NCI-H2029 (cell line): ENCODE measurements at places on chromosomes 12 and 14.

DNA sequence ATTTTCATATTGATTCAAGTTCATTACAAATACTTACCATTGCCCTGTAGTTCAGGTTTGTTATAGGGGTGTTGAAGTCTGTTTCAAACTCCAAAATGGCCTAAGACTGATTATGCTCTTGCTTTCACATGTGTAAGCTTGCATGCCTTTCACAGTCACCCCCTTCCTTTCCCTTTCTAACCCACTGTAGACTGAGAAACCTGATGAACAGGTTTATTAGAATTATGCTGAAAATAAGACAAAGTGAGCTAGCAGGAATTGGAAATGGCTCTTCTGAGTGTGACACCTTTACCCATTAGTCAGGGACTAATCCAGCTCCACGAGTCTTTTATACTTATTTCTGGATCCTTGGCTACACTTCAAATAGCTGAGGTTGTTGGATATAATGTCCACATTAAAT lies 38.9 kb downstream of the FBXO33 start:
- DNase-seq, result no peak

DNA sequence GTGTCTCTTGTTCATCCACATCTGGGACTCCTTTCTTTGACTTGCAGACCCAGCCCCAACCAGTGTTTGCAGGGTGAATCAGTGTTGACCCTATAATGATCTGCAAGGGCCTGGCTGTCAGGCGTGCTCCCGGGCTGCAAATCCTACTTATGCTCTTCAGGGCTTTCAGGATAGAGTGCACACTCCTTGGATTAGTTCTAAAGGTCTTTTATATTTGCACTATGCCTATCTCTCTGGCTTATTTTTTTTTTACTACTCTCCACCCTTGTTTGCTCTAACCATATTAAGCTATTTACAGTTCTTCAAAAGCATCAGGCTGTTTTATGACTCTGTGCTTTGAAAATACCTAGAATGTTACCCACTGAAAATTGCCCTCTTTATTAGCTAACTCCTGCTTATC lies 4.3 kb upstream of the PRICKLE1 start:
- DNase-seq, result no peak

DNA sequence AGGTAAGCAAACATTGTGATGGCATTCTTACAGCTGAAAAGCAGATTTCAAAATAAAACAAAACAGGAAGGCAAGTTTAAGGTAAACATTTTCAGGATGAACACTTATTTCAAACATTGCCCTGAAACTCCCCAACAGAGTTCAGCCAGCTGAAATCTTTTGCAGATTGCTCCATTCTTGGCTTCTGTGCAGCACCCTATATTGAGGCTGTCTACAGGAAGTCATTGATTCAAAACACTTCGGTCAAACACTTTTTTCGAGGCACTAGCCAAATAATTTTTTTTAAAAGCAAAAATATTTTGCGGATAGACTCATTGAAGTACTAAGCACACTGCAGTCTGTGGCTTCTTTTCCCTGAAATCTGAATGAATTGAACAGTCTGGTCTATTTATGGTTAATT lies 318.1 kb upstream of the PDE3A start:
- DNase-seq, result no peak

- DNase-seq, result no peak
These were observed 4.7 kb downstream of the MGP start for GRCh38 chr12:14880890-14881453.

- no peak for DNase-seq
These were observed 48.8 kb upstream of the PAPLN start for GRCh38 chr14:73188501-73188911.

- no peak for DNase-seq
These were observed 33.3 kb downstream of the ERG28 start for GRCh38 chr14:75627406-75627805.

DNA sequence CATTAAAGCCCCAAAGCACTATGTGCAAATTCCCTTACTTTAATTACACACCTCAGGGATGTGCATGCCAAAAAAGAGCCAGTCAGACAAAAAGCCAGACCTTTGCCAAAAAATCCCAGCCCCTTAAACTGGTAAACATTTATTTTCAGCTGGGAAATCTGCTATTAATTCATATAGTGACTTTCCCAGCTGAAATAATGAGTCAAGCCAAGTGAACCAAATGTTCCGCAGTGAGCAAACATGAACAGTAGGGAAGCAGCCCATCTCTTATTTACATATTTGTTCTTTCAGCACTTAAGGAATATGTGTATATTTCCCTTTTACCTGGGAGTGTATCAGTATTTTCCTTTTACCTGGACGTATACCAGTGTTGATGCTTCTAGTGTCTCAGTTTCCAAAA lies 44.0 kb upstream of the OTX2 start:
- DNase-seq, result peak; percentile 42

GRCh38 chr14:74983343-74983742 lies 19.4 kb upstream of the EIF2B2 start:
- DNase-seq, result no peak

- DNase-seq, result no peak
These were observed 44.4 kb downstream of the JAG2 start for GRCh38 chr14:105123981-105124765.

GRCh38 chr12:18400186-18400585 lies 138.9 kb downstream of the PIK3C2G start:
- DNase-seq, result no peak

GRCh38 chr12:131950182-131950913 lies 606 bp downstream of the EP400 start:
- DNase-seq, result no peak

GRCh38 chr14:95267306-95267705 lies 52.4 kb downstream of the CLMN start:
- DNase-seq, result no peak

- DNase-seq, result no peak
These were observed 58.0 kb upstream of the RTRAF start for GRCh38 chr14:51931308-51931707.

- no peak for DNase-seq
These were observed 57.1 kb upstream of the SLCO1B1 start for GRCh38 chr12:21073822-21074460.

DNA sequence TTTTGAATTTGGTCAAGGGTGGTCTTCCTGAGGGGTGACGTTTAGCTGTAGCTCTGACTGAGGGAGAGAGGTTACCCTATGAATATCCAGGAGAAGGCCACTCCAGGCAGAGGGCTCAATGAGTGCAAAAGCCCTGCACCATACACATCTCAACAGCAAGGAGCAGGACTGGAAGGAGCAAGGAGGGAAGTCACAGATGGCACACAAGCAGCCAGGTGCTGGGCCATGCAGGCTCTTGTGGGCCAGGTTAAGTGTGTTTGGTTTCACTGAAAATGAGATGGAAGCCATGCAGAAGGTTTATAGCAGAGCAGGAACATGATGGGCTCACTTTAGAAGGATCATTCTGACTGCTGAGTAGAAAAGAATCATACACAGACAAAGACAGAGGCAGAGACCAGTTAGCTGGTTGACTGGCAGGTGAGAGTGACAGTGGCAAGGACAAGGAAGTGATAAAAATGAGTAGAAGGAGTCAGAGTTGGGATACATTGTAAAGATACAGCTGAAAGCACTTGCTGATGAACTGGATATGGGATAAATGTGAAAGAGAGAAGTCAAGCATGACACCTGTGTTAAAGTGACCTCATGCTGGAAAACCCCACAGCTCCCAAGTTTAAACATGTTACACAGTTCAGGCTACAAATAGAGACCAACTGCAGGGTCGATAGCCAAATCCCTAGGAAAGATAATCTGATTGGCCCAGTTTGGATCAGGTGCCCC lies 81.2 kb downstream of the PRKD1 start:
- peak; percentile 35 for DNase-seq

GRCh38 chr12:6052206-6052939 lies 72.1 kb downstream of the VWF start:
- no peak for DNase-seq

GRCh38 chr12:27101290-27101689 lies 18.9 kb upstream of the C12orf71 start:
- no peak for DNase-seq

GRCh38 chr14:49314737-49315136 lies 271.4 kb downstream of the RPS29 start:
- no peak for DNase-seq

- DNase-seq, result no peak
These were observed 146.3 kb downstream of the PLCZ1 start for GRCh38 chr12:18591473-18591872.
